ENCODE measurements at places on chromosomes 7 and 10.

DNA sequence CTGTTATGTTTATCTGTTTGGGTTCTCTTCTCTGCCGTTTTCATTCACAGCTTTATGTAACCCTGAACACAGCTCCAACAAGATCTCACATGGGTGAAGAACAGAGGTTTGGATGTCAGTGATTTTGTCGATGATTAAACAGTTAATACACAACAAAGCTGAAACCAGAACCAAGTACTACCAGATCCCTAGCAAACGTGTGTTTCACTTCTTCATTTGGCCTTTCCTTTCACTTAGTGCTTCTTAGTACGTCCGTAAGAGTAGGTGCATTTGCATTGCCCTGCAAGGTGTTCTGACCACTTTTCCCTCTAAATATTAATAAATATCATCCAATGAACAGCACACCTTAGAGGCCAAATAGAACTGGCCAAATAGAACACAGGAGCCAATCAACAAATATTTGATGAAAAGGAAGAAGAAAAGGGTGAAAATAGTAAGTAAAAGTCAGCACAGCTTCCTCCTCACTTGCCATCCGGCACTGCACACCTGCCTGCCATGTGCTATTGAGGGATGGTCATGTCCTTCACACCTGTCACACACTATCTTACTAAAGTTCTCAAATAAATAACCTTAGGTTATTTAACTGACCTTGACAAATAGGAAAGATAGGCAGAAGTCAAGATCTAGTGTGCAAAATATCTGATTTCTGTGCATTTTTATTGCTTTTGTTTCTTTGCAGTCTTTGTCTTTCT is 252.6 kb upstream of the ANKRD30A start:
- no peak for DNase-seq

GRCh38 chr10:82464966-82465365 is 590.0 kb downstream of the NRG3 start:
- DNase-seq: no peak

DNA sequence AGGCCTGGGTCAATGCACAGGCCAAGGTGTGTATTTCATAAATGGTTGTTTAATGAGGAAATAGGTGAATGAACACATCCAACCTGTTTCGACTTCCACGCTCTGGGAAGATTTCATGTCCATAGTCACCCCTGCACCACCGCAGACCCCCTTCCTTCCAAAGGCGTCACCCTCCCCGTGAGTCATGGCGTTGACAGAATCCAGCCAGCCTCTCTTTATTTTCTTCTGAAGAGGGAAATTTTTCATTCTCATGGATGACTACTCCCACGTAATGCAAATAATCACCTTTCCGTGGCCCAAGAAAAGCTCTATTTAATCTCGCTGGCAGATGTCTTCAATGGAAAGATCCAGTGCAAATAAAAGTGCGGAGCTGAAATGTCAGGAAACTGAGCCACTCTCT is 75.3 kb upstream of the FOXK1 start:
- DNase-seq: no peak

DNA sequence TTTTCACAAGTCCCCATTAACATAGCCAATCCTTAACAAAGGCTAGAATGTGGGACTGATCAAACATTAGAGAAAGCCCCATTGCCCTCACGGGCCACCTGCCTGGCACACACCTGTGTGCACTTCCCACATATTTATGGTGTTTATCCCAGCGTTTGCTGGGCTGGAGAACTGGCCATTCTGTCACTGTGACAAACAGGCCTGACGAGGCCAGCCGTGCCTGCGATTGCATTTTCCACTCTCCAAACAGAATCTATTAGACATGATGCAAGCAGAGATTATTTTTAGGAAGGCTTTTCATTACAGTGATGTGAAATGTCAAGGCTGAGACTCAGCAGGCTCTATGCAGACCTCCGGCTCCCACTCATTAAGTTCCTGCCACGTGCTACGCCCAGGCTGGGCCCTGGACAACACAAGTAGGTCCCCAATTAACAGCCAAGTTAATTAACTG is 20.4 kb downstream of the PTPRN2 start:
- DNase-seq: no peak

GRCh38 chr10:114017271-114017670 is 26.4 kb upstream of the ADRB1 start:
- no peak for DNase-seq

GRCh38 chr10:76962851-76963250 is 674.8 kb downstream of the KCNMA1 start:
- no peak for DNase-seq

GRCh38 chr10:98444314-98445006 is 2.3 kb downstream of the HPS1 start:
- DNase-seq: no peak

GRCh38 chr7:68720697-68721096 is 877.6 kb upstream of the AUTS2 start:
- DNase-seq: no peak

DNA sequence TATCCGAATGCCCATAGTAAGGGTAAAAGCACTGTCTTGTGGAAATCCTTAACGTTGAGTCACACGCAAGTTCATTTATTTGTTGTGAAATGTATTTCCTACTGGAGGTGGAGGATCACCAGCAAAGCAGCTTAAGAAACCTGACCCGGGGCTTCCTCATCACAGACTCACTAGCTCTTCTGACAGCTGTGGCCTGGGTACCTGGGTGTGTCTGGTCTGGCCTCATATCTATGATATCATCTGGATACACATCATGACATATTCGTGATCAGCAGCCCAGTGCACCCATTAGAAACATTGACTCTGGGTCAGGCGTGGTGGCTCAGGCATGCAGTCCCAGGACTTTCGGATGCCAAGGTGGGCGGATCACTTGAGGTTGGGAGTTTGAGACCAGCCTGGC is 8.8 kb downstream of the DRGX start:
- no peak for DNase-seq

GRCh38 chr7:65827366-65827765 is 45.5 kb upstream of the VKORC1L1 start:
- no peak for DNase-seq
